ENCODE measurements at places on chromosomes 2 and 18.

DNA sequence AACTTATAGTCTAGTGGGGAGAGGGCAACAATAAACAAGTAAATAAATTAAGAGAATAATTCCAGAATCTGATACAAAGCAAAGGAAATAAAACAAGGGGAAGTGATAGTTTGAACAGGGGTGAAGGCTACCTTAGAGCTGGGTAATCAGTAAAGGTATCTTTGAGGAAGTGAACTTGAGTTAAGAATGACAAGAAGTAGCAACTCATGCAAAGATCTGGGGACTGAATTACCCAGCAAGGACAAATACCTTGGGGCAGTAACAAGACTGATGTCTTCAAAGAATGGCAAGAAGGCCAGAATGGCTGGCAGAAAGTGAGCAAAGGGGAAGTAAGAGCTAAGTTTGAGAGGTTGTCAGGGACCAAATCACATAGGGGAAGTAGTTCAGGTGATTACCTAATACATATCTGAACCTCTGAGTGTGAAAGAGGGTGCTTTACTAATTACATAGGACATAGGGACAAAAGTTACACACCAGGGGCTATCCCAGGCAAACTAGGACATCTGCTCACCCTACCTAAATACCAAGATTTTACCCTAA, 244.6 kb upstream of the HNRNPA3 start:
- DNase-seq: no peak

DNA sequence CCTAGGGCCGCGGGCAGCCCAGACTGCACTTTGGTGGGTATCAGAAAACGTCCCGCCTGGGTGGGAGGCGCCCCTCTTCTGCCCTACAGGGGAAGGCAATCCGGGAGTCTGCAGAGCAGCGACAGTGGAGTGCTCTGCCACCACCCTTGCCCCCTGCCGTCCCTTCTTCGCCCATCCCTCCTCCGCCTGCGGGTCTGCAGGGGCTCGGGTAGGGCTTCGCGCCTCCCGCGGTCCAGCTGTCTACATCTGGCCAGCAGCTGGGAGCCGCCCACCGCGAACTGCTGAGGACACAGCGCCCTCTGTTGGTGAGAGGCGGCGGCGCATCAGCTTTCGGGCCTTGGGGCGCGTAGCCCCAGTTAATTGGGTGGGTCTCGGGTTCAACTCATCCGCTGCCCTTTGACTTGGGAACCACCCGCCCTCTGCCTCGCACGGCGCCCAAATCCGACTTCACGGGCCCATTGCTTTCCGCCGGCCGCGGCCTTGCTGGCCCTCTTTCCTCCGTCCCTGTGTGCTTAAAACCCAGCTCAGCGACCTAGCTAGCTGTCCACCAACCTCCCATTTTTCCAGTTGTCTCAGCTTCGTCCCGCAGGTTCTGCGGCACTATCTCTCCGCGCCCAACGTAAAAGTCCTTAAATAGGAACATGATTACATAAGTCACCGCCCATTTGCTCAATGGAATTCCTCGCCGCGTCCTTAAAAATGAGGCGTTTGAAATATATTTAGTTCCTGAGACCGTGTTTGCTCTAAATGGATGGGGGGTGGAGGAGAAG, 17.6 kb downstream of the WNT10A start:
- DNase-seq: peak; percentile 85

GRCh38 chr18:47979611-47980200, 49.2 kb upstream of the SMAD2 start:
- DNase-seq: no peak

DNA sequence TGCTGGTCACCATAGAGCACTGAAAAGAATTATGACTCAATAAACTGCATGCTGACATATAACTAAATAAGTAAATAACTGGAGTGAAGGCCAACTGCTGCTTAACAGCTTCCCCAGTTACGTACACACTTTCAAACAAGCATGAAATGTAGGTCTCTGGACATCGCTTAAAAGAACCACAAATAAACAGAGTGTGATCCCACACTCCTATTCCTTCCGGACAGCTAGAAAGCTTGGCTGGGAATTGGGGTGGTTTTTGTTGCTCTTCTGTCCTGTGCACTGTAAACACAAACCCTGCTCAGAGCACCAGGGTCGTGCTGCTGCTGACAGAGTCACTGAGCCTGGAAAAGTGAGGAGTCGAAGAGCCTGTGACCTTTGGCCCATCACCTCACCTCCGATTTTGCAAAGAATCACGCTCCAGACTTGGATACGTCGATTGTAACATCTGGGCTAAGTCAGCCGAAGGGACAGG, 162.7 kb upstream of the NT5C1B start:
- no peak for DNase-seq

DNA sequence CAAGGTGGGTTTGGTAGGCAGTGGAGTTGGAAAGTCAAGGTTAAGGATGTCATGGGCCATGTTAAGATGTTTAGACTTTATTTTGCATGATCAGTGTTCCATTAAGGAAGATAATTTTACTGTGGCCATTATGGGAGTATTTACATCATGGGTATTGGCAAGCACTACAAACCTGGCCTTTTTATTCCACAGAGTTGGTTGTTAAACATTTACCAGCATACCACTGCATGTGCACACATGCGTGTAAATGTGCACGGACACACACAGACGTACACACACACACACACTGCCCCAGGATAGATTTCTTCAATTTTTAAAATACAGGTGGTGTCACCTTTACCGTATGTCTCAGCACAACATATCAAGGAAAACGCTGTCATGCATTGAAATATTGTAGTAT, 51.4 kb upstream of the ITGA6 start:
- no peak for DNase-seq

GRCh38 chr2:45860136-45861121, 209.0 kb downstream of the PRKCE start:
- DNase-seq: no peak

DNA sequence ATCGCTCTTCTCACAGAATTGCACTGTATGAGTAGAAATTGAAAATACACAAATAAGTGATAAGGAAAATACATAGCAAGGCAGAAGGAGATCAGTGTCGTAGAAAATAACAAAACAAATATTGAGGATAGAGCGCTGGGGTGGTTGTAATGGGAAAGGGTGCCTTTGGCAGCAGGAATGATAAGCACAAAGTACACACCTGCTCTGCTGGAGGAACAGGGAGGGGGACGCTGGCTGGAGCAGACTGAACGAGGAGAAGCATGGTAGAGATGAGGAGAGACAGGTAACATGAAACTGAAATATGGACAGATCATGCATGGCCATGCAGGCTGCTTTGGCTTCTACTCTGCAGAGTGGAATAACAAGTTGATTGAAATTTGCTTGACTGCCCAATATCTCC, 181.2 kb upstream of the FSHR start:
- DNase-seq: no peak

- no peak for DNase-seq
Observed at GRCh38 chr2:28490558-28490957, 5.3 kb upstream of the PLB1 start.

- DNase-seq: no peak
Observed at GRCh38 chr2:140018541-140018940, 1238.4 kb upstream of the NXPH2 start.

DNA sequence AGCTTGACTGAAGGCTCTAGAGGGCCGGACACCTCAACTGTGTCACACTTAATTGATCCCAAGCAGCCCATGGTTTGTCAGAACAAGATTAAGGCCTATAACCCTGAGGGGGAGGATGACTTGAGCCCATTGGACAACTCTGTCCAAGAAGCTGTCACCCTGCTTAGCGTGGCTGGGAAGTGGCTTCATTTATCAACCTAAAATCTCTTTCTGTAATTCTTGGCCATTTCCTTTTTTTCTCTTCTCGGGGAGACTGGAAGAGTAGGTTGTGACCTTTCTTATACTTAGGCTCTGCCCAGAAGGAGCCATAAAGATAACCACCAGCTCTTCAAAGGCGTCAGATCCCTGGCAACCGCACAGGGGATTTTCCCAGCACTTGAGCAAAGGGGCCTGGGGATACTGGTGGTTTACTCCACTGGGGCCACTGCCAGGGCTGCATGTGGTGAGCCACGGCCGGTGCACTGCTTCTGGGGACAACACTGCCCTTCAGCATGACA, 265.5 kb downstream of the CYRIA start:
- no peak for DNase-seq

GRCh38 chr18:78666666-78667335, 312.8 kb upstream of the SALL3 start:
- DNase-seq: no peak

GRCh38 chr18:25175558-25176517, 176.1 kb downstream of the ZNF521 start:
- DNase-seq: no peak

- no peak for DNase-seq
Observed at GRCh38 chr18:10481831-10482230, 27.4 kb downstream of the APCDD1 start.

DNA sequence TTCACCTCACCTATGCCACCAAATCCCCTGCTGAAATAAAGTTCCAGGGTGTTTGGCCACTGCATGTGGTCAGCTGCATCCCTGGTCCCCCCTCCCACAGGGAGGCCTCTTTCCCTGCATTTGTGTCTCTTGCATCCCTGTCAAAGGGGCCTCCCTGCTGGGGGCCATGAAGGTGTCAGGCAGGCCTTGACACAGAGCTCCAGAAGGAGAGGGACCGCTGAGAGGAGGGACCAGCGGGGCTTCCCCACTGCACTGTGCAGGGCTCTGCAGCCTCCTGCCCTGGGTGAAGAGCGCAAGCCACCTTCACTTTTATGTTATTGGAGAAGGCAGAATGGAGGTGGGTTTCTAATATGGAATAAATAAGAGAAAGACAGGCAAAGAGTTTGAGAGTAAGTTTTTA, 230.2 kb downstream of the ANKRD30B start:
- no peak for DNase-seq

- DNase-seq: no peak
Observed at GRCh38 chr2:191023235-191023679, 9.3 kb upstream of the STAT1 start.

DNA sequence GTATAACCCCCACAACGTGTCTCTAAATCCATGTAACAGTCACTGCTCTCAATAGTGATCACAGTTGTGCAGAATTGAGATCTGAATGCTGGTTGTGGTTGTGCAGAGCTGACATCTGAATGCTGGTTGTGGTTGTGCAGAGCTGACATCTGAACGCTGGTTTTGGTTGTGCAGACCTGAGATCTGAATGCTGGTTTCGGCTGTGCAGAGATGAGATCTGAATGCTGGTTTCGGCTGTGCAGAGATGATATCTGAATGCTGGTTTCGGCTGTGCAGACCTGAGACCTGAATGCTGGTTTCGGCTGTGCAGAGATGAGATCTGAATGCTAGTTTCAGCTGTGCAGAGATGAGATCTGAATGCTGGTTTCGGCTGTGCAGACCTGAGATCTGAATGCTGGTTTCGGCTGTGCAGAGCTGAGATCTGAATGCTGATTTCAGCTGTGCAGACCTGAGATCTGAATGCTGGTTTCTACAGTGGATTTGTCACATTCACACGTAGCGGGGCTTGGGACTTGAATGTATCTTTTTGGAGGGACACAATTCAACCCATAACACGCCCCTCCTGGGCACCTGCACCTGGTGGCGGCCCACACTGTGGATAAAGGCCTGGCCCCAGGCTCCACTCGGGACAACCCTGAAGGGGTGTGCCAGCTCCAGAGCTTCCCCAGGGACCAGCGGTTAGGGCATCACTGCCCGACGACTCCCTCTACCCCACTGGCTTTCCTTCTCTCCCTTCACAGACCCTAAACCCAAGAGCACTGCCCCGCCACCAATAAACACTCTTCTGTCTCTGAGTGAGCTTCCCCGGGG, 51.1 kb upstream of the SLC66A3 start:
- no peak for DNase-seq

DNA sequence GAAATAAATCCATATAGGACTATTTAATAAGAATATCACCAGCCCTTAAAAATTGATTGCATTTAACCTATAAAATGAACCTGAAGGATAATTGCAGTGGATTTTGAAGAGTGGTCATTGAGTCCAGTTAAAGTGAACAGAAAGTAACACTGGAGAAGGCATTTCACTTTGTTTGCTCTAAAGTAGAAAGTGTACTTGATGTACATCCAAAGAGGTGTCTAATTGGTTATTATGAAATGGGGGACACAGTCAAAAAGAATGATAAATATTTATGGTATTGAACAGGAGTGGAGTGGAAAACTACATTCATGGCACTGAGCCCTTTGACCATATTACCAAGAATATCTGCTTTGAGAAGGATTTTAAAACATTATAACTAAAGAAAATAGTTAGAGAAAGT, 28.2 kb upstream of the MAP2 start:
- no peak for DNase-seq

DNA sequence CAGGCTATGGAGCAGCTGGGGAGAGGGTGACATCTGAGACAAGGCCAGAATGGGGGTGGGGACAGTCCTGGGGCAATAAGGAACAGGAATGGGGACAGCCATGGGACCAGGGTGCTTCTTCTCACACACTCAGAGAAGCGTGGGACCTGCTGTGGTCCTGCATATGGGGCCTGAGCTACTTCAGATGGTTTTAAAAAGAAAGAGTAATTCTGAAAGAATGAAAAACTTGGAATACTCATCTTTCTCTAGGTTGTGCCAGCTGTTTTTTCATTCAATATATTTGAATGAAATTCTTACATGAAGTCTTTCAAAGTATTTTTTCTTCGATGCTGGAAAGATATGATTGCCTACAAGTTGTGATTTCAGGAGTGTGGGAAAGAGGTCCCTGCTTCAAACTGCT, 227.5 kb upstream of the APCDD1 start:
- DNase-seq: no peak

- peak; percentile 87 for DNase-seq
Observed at GRCh38 chr2:109128048-109128615, 873 bp upstream of the SH3RF3 start.

DNA sequence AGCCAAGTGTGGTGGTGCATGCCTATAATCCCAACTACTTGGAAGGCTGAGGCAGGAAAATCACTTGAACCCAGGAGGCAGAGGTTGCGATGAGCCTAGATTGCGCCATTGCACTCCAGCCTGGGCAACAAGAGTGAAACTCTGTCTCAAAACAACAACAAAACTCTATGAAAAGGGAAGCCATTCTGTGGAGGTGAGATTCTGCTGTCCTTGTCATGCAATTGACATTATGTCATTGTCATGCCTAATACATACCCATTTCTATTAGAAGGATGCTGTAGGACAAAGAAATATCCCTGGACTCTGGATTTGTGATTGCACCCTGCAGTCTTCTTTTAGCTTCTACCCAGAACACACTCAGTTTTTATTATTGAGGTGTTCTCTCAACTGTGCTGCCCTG, 8.6 kb downstream of the RASGRP3 start:
- DNase-seq: no peak

DNA sequence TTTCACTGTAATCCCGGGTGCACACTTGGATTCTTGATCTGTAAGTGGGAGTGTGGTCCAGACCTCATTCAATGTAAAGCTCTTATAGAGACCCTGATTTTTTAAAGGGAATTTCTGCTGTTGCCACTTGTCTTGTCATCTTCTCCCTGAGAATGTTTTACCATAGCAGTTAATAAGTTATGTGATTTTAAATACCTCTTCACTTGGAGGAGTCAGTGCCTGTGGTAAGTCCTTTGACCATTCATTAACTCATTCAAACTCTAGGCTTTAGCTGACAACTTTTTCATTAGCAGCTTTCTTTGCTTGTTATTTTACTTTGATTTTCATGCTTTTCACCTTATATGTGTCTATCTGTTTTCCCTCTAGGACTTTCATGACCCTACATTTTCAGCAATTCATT, 51.3 kb downstream of the FMNL2 start:
- no peak for DNase-seq

GRCh38 chr18:34709750-34710441, at the start of gene DTNA:
DTNA (plus strand) TSS chr18:34710298; CDS start chr18:34755977, 45,679 bp downstream.
- DNase-seq: no peak

Measured in type B pancreatic cell (in vitro differentiated cells).